ENCODE measurements at places on chromosomes 3 and 15.

GRCh38 chr3:6680119-6680806, 180.7 kb upstream of the GRM7 start:
- DNase-seq = no peak

GRCh38 chr3:146164971-146165769, 4.2 kb upstream of the PLOD2 start:
- peak; percentile 82 for DNase-seq

- no peak for DNase-seq
Measured at GRCh38 chr15:77406846-77407245, 13.1 kb downstream of the PEAK1 start.

DNA sequence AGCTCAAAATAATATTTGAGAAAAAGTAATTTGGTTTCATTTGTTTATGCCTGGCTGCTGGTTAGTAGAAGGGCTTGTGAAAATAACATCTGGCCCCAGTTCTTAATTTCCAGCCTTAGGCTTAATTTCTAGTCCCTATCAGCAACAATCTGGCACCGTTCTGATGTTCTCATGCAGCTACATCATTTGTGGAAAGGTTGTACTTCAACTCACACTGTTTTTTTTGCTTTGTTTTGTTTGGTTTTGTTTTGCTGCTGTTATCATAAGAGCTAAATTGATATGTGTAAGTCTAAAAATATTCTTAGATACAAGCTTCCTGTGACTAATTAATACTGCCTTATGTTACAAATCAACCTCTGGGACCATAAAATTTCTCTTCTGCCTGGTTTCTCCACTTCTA, 8.9 kb downstream of the CPA3 start:
- no peak for DNase-seq

GRCh38 chr15:66047321-66048024, 178.2 kb downstream of the RAB11A start:
- DNase-seq = no peak

GRCh38 chr15:25879438-25879837, 16.3 kb upstream of the ATP10A start:
- no peak for DNase-seq

DNA sequence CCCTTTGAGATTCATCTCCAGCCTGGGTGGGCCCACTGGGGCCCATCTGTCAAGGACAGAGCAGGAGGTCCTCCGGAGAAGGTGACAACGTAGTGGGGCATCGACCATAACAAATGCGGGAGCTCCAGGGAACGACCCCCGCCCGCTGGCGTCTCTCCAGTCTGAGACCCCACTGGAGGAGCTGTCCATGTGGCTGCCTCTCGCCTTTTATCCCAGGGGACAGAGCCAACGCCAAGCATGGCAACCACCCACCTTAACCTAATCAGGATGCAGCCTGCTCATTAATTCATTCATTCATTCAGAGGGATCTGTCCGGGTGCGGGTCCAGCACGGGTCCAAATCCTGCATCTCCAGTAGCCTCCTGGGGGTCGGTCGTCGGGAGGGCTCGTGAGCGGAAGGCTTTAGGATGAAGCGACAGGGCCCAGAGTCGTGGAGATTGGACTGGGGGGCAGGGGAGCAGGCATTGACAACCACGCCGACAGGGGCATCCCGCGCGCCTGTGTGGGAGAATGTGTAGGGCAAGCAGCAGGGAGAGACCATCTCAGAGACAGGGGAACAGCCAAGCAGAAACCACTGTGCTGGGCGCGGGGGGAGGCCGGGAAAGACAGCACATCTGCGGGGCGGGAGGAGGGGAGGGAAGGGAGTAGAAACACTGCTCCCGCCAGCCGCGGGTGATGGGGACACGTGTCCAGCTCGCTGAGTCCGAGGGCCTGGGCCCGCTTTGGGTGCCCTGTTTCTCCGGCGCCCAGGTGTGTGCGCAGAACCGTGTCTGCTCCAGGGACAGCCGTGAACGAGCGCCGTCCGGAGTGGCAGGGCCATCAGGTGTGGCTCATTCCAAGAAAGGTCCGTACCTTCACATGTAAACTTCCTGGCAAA, 1.9 kb downstream of the PIGZ start:
- no peak for DNase-seq

Data from cardiac fibroblast (primary cell).